Activated CD4-positive, alpha-beta T cell treated with anti-CD3 and anti-CD28 coated beads, Interleukin-2, amount 50 U/mL, for 16 hours (primary cell): ENCODE measurements at places on chromosomes 4 and X.

DNA sequence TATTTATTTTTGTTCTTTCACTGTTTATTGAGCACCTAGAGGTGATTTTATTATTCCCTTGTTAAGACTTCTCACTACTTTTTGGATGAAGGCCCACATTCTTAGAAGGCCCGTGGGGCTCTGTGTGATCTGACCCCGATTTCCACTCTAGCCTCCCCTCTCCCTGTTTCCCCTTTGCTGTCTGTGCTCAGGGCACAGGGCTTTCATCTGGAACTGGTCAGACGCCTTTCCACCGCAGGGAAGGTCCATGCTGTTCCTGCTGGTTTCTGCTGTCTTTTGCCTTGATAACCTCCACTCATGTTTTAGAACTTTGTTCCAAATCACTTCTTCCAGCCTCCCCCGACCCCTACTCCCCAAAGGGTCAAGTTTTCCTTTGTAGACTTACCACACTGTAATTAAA lies 31.3 kb upstream of the ANAPC4 start:
- DNase-seq, result no peak

DNA sequence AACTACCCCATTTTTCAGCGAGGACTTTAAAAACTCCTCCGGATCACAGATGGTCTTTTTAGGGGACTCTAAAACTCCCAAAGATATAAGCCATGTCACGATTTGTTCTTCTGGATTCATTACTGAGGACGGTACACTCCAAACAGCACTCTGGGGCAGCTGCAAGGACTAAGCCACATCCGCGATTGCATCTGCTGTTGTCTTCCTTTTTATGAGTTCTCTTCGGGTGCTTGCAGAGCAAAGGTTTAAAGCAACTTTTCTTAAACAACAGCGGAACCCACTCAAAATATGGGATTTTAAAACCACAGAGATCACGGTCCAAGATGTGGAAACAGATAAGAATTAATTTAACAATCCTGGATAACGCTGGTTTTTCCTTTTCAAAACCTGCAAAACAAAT lies at the start of gene ARHGEF6:
Gene ARHGEF6, minus strand, starts transcription at position 170 of the 400 bp plus-strand sequence. Its CDS starts 50 bp downstream, at position 120.
- DNase-seq, result peak; percentile 62

- peak; percentile 56 for DNase-seq
Observed at GRCh38 chrX:49230500-49231232, 2.5 kb downstream of the CACNA1F start.

DNA sequence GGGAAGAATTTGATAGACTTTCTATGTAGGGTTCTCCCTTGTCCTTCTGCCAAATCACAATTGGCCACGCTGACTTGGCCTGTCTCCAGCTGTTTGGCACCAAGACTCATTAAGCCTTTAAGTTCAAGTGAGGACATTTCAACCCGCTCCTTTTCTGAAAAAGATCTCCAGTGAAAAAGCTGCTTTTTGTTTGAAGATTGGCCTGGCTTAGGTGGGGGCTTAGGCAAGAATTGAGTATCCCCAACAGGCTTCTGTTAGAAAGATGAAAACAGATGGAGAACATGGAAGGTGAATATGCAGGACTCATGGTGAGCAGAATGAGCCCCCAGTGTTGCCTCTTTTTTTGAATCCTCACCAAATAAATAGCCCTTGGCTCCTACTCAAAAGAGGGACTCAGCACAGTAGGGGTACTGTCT lies 28.5 kb upstream of the LIMCH1 start:
- no peak for DNase-seq

GRCh38 chr4:185518069-185518468 lies 17.2 kb downstream of the PDLIM3 start:
- DNase-seq, result no peak

DNA sequence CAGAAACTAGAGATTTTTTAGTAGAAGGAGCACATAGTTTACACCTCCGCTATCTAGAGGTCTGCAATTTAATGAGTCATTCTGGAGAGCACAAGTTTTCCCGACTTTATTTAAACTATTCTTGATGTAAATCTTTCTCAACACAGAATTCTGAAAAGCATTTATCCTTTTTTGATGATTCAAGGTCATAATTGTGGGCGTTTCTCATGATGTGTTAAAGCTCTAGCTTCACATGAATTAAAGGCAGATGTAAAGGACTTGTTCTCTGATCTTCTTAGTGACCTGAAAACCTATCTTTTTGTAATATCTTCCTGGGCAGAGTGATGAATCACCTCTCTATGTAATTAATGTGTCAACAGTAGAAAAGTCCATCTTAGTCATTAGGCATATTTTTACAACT lies 128.8 kb downstream of the COMMD8 start:
- no peak for DNase-seq

DNA sequence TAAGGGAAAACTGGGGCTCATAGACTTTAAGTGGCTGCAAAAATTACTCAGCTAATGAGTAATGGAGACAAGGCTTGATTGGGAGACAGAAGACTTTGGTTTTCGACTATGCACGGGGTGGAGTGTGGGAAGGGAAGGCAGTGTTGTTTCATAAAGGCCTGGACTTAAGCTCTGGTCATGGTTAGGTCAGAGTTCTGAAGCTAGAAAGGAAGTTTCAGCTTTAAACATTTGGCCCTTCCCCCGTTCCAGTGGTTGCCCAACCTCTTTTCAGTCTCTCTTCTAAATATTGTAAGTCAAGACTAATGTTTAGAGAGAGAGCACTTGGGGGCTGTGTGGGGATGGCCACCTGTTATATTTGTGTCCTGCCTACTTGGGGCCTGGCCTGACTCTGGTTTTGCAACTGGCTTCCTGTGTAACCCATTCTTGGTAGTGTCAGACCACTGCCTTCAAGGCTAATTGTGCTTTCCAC lies 21.0 kb downstream of the MSN start:
- DNase-seq, result no peak

DNA sequence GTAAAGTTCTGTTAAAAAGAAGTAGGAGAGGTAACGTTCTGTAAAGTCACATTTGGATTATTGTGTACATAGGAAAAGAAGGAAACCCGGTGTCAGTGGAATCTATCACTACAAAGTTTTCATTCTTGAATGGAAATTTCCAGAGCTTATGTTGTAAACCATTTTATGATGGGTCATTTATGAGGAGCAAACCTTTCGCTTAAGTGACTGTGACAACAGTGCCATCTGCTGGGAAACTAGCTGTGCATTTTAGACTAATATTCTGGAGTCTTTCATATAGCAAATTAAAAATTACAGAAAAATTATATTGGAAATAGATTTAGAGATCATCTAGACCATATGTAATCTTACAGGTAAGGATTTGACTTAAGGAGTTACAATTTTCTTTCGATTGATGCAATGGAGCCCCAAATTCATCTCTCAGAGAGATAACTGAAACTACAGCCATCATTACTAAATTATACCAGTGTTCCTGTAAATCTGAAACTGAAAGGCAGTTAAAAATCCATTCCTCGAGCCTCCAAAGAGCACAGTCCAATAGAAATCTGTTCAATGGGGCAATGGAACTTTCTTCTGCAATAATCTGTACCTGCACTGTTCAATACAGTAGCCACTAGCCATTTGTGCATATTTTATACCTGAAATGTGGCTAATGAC lies 26.9 kb downstream of the ASB9 start:
- peak; percentile 48 for DNase-seq

DNA sequence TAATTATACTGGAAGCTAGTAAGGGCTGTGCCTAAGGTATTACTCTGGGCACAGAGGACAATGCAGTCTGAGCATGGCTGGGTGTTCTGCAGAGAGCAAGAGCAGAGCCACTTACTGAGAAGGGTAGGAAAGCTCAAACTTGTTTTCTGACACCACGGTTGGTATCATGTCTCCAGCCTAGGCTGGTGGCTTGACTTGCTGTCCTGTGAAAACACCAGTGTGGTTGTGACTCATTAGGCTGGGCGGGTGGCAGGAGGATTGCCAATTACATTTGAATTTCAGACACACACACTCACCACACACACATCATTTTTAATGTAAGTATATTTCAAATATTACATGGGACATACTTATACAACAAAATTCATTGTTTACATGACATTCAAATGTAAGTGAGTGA lies 19.7 kb upstream of the MTM1 start:
- peak; percentile 46 for DNase-seq

GRCh38 chr4:87051121-87051713 lies 116.4 kb downstream of the AFF1 start:
- peak; percentile 24 for DNase-seq

DNA sequence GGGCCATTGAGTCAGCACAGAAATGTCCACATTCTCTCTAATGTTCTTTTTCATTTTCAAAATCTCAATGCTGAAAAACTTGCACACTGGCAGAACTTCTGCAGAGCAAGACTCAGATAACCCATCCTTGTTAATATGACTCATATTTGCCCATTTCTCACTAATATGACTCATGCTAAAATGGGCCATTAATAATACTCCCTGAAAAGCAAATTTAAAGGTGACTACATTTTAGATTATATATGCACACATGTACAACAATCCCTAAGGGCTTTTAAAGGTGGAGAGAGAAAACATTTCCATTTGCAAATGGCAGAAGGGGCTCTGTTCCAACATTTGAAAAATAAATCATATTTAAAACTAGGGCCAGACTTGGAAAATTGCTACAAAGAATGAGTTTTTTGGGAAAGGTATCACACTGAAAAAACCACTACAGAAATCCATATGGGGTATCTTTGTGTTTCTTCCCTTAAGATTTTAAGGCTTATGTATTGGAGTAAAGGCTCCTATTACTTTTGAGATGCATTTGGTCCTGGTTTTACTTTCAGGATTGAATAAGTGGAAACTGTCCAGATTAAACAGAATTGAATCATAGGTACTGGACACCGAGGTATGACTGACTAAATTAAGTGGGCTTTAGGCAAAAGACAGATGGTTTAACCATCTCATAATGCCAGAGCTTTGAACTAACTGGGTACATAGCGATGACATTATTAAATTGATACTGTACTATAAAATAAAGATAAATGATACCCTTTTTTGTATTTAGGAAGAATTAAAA lies 30.0 kb downstream of the TLR2 start:
- no peak for DNase-seq

DNA sequence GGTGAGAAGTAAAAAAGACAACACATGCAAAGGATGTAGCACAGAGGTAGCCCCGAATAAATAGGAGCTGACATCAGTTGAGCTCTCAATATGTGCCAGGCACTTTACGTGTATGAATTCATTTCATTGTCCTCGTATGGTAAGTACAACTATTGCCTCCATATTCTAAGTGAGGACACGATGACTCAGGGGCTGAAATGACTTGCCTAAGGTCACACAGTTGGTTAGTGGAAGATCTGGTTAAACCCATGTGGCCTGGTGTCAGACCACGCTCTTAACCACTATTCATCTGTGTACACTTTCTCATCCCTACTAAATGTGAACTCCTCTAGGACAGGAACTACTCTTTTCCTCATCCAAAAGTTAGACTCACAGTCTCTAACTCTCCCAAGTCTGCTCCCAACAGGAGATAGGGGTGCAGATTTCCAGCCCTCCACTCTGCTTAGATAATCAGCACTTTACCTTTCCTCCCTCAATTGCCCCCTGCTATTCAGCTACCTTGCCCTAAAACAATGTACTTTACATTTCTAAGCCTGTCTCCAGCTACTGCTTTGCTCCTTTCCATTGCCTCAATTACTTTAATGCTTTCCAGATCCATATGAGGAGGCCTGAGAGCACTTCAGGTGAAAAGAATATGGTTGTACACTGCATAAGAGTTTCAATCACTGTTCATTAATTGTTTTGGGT lies 58.8 kb upstream of the LHFPL1 start:
- peak; percentile 52 for DNase-seq

GRCh38 chr4:38924353-38924752 lies 56.7 kb downstream of the FAM114A1 start:
- DNase-seq, result no peak

DNA sequence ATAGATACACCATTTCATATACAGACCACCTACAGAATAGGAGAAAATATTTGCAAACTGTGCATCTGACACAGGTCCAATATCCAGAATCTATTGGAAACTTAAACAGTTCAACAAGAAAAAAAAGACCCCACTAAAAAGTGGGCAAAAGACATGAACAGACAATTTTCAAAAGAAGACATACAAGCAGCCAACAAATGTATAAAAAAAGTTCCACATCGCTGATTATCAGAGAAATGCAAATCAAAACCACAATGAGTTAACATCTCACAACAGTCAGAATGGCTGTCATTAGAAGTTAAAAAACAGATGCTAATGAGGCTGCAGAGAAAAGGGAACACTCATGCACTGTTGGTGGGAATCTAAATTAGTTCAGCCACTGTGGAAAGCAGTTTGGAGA lies 36.8 kb downstream of the KIAA0232 start:
- no peak for DNase-seq

DNA sequence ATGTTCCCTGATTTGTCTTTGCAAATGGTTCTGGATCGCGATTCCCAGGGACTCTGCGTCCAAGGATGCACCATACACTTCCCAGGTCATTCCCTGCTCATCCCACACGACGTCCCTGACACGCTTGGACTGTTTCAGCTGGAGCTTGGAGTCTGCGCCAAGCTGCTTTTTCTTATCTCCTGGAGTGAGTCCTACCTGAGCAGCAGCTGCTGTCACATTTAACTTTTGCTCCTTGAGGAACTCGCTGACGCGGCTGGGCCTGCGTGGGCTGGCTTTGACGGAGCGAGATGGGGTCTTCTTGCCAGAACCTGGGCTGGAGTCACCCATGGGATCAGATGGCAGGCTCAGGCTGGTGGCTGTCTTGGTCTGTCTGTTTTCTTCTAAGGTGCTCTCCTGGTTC lies 59.6 kb downstream of the GPRIN3 start:
- no peak for DNase-seq

GRCh38 chr4:38537666-38538065 lies 126.3 kb upstream of the KLF3 start:
- DNase-seq, result no peak

DNA sequence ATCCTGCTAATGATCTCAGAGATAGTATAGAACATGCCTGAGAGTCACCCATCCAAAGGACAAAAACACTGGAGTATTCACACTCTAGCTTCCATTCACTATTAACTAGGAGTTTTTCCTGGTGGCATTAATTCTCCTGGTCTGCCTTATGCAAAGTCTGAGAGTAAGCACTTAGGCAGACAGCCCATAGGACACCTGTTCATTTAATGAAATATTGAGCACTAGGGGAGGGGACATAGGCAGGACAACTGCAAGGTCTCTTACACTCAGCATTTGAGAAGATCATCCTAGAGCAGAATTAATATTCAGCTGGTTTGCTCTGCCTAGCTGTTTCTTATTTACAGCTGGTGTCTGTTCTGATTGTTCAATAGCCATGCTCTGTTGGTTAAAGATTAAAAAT lies 508.5 kb downstream of the CENPC start:
- no peak for DNase-seq

DNA sequence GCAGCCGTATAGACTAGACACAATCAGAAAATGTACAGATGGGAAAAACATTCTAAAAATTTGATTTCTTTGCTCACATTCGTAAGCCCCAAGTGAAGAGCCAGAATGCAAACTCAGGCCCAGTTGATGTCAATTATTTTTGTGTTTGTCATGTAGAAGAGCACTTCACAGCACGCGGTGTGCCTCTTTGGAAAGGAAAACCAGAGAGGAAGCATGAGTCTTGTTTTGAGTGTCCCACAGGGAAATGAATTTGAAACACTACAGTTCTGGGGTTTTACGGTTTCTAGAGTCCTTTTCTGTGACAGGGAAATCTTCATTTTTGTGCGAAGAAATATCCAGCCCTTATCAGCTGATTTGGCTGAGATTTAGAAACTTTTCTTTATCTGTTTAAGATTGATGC lies 554.6 kb upstream of the BOD1L1 start:
- no peak for DNase-seq

- DNase-seq, result peak; percentile 33
Observed at GRCh38 chrX:110341189-110342035, 17.2 kb upstream of the RTL9 start.

- DNase-seq, result peak; percentile 9
Observed at GRCh38 chrX:9943420-9943819, 23.7 kb upstream of the CLDN34 start.

- DNase-seq, result peak; percentile 57
Observed at GRCh38 chr4:4995103-4995907, 24.0 kb downstream of the CYTL1 start.
